ENCODE measurements at places on chromosomes 3 and 15.

DNA sequence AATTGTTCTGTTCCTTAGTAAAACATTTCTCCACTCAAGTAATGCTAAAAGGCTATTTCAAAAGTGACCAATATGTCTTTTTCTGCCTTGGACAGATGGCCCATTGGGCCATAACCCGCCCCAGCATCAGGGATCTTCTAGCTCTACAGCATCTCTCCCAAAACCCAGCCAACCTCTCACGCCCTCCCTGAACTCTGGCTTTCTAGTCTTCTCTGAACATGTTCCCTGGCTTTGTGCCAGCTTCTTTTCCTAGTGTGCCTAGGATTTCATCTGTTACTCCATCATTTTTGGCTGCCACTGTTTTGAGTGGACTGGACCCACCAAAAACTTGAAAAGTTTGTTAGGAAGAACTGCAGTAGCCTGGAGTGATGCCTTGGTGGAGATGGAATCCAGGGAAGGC is 30.7 kb downstream of the TRPM1 start:
- DNase-seq, result no peak

- DNase-seq, result no peak
Observed at GRCh38 chr3:169509780-169510692, 153.5 kb downstream of the MECOM start.

DNA sequence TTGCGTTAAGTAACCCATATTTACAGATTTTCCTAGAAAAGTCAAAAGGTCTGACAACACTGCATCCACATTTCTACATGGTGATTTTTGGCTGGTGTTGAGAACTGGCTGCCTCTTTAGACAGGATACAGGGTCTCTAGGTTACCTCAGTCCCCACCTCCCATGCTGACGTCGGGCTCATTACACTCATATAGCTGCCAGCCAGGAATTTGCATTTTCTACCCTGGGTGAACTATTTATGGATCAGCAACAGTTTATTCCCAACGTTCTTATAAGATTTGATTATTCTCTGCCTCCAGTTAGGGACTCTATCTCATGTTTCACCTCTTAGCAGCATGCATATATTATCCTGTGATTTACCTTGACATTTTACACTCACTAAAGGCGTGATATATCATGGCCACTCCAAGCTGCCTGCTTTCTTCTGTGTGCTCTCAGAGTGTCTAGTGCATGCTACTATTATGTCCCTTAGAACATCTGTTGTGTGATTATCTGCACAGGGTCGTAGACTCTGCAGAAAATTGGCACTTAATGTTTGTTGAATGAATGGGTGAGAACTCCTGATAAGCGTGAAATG is 49.0 kb downstream of the CLDN11 start:
- no peak for DNase-seq

DNA sequence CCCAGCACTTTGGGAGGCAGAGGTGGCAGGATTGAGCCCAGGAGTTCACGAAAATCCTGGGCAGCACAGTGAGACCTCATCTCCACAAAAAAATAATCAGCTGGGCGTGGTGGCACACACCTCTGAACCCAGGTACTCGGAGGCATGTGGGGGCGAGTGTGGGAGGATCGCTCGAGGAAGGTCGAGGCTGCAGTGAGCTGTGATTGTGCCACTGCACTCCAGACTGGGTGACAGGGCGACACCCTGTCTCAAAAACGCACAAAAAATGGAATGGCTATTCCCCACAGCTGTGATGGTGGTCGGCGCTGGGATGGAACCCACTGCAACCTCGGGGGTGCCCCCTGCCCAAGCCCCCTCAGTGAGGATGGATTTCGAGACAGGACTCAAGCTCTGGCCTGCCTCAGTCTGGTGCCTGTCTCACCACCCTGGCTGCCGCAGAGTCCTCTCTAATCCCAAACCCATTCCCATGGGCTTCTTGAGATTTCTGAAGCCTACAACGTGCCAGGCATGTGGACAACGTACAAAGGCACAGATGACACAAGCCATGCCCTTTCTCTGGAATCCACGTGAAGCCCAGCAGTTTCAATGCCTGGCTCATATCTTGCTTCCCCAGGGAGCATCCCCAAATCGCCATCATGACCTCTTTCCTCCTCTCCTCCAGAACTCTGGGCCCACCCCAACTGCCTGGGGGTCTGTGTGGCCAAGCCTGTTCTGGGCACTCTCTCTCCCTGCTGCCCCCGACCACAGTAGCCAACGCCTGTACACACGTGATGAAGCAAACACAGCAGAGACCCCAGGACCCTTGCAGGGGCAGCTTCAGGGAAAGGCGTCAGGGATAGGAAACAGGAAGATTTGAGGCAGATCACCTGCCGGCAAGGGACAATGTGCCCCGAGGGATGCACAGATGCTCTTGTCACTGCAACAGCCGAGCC is 32.4 kb downstream of the ADAMTS17 start:
- no peak for DNase-seq

All from EL (cell line).